Stomach (tissue), 19 donors: ENCODE measurements at places on chromosomes 7 and 10.

- peak; percentile 47 for DNase-seq
Measured at GRCh38 chr10:32005050-32005449, 51.2 kb downstream of the KIF5B start.

DNA sequence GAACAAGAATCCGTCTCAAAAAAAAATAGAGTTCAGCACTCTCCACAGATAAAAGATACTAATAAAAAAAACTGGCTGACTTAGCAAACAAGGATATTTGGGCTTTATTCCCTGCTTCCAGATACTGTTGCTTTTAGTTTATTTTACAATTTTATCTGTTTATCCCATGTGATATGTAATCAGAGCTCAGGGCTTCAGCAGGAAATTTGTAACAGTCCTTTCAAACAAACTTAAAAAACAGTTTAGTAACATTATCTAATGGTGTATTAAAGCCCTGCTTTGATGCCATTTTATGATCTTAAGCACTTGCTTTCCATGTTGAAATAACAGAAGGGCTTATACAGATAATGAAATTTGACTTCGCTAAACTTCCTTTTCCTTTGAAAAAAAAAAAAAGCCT, 28.1 kb downstream of the DCLRE1A start:
- DNase-seq, result no peak

- DNase-seq, result no peak
Measured at GRCh38 chr10:108055506-108055905, 891.0 kb upstream of the SORCS1 start.

GRCh38 chr10:75910032-75910431, 478.6 kb downstream of the LRMDA start:
- no peak for DNase-seq

DNA sequence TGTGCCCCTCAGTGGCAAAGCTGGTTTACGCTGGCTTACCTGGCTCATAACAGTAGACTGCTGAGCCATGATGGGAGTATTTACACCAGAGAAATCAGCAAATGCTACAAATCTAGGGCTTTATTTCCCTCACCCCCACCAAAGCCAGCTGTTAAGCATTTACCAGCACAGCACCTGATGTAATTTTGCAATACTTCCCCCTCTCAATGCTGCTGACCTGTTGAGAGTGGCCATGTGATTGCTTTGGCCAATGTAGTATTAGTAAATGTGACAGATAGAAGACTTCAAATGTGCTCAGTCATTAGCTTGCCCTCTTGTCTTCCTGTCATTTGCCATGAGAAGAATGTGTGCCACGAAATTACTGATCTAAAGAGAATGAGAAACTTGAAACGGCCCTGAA, 46.6 kb downstream of the HERPUD2 start:
- no peak for DNase-seq

GRCh38 chr7:114953724-114954123, 31.8 kb downstream of the MDFIC start:
- DNase-seq, result no peak

DNA sequence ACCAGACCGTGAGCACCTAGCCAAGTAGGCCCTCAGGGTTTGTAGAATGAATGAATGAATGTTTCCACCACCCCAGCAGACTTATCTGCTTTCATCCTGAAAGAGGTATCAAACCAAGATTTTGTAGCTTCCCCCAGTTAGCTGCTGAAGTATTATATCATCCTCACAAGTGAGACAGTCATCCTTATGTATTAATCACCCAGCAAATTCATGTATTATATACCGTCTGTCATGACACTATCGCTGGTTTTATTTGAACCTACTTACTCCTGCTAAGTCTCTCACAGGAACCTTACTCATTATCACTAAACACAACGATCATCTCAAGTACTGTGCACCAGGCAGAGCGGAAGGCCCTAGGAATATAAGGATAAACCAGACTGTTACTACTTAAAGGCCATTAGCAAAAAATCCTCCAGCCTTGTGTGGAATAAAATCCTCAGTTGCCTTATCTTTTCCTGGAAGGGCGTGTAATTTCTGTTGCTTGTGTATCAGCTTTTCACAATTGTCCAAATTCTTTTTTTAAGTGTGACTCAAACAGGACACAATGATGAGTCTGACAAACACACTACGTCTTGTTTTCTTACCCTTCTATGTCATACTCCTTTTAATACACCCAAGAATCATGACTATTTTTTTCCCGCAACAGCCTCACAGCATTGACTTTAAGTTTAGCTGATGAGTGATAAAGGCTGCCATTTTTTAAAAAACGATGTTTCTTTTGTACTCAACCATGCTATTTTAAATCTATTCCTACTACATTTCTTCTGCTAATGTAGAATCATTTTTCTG, 176.1 kb upstream of the KLF14 start:
- no peak for DNase-seq

DNA sequence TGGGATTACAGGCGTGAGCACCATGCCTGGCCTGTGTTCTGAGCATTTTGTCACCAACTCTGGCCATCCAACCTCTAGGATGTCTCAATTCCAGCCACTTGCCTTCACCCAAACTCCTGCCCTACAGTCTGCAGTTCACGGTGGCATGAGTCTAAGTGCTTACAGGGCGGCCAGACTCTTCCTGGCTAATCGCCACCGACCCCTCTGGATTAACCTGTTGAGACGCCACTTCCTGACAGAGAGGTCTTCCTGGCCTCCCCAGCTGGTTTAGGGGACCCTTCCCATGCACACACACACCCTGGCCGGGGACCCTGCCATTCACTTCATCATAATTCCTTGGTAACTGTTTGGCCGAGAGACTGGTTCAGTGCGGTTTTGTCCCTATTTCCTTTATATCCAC, 211.5 kb upstream of the SH2B2 start:
- DNase-seq, result no peak

- DNase-seq, result no peak
Measured at GRCh38 chr10:77457266-77457665, 180.3 kb downstream of the KCNMA1 start.

DNA sequence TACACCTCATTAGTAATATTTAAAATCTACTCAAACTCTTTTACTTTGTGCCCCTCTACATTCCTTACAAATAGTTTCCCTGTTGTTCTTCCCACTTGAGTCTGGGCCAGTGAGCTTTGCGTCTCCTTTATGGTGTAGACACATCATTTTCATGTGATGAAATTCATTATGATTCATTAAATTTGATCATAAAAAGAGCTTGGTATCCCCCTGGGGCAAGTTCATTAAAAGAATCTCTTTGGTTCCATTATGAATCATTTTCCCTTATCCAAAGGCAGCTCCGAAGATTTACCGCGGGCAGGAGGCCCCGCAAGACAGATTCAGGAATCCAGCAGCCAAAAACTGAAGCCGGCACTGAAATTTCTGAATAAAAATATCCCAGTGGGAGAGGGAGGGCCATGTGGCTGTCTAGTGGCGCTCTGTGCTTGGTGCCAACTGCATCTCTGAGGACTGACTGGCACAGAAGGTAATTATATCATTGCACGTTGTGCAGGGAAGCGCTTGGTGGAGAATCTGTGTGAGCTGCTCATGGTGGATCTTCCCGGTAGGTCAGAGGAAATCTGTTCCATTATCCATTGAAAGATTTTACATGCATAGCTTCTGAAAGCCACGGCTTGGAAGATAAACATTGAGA, 151.4 kb upstream of the PITRM1 start:
- DNase-seq, result no peak

DNA sequence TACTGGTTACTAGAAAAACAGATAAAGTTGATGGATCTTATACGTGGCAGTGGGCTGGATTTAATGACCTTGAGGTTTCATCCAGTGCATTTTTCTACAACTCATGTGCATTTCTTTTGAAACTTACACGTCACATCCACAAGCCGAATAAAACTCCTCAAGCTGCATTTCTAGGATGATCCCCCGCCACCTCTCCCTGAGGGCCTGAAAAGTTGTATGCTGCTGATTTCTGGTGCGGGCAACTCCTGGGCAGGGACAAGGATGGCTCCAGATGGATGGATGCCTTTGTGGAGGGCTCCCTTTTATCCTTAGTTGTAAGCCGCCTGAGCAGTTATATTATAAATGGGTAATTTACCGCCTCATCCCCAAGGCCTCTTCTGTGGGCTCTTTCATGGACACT, 1091.1 kb downstream of the LRMDA start:
- DNase-seq, result no peak

- no peak for DNase-seq
Measured at GRCh38 chr7:17907014-17907413, 33.3 kb downstream of the SNX13 start.

DNA sequence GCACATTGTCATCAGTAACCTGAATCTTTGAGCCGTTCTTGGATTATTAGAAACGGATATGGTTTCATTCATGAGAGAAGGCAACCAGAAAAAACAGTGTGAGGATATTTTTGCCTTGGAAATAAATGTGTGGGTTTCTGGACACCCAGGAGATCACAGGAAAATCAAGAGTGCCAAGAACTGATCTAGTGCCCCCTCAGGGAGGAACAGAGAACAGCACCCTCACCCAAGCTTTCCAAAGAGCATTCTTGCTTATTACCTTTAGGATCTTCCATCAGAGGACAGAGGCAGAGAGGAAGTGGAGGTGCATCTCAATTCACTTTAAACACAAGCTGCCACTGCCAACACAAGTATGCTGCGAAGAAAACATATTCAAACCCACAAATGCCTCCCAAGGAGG, 851.5 kb upstream of the COBL start:
- no peak for DNase-seq

- DNase-seq, result no peak
Measured at GRCh38 chr7:140310337-140311002, 87.9 kb downstream of the SLC37A3 start.

DNA sequence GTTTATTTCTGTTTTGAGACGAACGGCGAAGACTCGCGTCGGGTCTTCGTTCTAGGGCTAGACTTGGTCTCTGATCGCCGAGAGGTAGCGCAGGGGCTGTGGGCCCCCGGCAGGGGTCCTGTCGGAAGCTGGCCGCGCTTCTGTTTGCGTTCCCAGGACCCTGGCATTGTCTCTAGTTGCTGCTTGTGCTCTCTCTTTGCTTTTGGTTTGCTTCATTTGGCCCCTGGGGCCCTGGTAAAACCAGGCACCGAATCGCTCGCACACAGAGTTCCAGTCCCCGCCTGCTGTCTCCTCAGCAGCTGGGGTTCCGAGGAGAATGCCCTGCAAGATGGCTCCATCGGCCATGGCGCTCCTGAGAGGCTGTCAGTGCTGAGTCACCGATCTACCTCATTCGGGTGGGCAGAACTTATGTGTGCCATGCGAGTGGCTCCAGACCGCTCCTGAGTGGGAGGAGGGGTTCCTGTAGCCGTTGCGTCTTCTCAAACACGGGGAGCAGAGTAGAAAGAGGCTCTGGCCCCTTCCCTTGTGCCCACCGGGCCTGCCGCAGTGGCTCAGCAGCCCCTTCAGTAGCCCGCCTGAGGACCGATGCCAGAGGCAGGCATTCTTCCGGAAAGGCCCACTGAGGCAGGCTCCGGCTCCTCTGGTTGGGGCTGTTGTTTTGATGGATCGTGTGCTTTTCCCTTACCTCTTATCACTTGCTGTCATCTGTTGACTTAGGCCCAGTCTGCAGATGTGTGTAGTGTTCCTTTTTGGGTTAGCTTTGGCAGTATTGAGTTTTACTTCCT, 826 bp downstream of the CHPF2 start:
- peak; percentile 77 for DNase-seq

- DNase-seq, result no peak
Measured at GRCh38 chr10:101290881-101291280, 61.6 kb upstream of the LBX1 start.

DNA sequence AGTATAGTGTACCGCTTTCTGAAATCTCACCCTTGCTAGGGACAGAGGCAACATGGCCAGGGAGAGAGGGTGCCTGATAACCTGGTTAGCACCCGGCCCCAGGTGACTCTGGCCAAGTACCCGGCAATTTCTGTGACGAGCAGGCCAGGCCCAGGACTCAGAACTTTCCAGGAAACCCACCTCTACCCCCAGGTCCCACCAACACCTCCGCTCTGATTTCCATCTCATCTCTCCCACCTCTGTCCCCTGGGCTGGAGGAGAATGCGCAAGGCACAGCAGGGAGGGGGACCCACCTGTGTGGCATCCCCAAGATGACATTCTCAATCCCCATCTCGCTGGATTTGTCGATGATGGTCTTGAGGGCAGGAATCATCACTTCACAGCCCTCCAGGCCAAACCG, 11.6 kb downstream of the OGDHL start:
- no peak for DNase-seq
